Stimulated activated memory B cell treated with anti-CD40 and anti-IgM and Interleukin-4, amounts not matched to agents 10 μg/mL and 1 μg/mL and 100 μg/mL, for 72 hours (primary cell): ENCODE measurements at places on chromosomes 4 and X.

- ATAC-seq = no peak
These were observed 134.1 kb upstream of the MID1 start for GRCh38 chrX:10754445-10754844.

GRCh38 chr4:86386817-86387415, 27.1 kb upstream of the MAPK10 start:
- ATAC-seq = no peak

DNA sequence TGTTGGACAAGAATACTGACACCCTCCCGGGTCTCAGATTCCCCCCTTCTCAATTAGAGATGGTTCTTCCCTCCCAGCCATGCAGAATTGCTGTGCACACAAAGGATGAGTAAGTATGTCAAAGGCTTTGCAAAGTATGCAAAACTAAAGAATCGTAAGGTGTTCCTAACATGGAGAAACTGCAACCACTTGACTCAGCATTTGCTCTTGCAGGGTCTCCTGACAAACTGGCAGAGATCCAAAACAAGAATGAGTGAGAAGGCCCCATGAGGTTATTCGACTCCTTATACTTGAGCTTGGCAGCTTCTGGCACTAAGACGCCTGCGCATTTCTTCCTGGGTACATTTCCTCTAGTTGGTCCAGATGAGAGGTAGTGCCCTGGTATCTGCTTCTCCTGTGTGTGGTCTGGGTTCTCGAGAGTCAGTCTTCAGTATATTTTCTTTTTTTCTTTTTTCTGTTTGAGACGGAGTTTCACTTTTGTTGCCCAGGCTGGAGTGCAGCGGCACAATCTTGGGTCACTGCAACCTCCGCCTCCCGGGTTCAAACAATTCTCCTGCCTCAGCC, 8.2 kb downstream of the FAM184B start:
- no peak for ATAC-seq

DNA sequence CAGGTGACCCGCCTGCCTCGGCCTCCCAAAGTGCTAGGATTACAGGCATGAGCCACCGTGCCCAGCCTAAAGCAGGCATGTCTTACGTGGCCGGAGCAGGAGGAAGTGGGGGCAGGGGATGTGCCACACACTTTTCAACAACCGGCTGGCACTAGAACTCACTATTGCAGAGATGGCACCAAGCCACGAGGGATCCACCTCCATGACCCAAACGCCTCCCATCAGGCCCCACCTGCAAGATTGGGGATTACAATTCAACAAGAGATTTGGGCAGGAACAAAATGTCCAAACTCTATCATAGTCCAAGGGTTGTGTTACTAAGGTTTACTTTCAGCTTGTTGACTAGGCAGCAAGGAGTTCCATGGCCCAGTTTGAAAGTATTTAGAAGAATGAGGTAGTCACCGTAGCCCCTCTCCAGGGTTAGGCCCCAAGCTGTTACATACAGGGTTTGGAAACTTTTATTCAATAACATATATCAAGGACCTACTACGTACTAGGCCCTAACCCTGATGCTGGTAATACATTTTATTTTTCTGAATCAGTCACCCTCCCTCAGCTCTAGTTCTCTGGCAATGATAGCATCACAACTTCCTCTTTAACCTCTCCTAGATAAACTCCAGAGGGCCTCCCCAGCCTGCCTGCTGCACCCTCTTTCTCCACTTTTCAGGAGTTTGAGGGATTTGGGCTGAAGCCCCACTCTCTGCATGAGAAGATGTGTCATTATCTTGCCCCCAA, 18.0 kb upstream of the TBC1D14 start:
- ATAC-seq = no peak

DNA sequence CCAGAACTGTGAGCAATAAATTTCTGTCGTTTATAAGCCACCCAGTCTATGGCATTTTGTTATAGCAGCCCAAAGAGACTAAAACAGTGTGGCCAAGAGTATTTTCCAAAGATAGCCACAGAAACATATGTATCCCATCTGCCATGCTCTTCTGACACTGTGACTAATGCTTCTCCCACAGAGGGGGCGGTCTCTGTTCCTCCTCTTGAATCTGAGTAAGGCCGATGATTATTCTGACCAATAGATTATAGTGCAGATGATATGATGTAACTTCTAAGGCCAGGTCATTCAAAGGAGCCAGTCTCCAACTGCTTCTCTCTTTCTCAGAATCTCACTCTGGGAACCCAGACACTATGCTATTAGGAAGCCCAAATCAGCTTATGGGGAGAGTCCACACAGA, 570.7 kb downstream of the BCOR start:
- ATAC-seq = no peak

DNA sequence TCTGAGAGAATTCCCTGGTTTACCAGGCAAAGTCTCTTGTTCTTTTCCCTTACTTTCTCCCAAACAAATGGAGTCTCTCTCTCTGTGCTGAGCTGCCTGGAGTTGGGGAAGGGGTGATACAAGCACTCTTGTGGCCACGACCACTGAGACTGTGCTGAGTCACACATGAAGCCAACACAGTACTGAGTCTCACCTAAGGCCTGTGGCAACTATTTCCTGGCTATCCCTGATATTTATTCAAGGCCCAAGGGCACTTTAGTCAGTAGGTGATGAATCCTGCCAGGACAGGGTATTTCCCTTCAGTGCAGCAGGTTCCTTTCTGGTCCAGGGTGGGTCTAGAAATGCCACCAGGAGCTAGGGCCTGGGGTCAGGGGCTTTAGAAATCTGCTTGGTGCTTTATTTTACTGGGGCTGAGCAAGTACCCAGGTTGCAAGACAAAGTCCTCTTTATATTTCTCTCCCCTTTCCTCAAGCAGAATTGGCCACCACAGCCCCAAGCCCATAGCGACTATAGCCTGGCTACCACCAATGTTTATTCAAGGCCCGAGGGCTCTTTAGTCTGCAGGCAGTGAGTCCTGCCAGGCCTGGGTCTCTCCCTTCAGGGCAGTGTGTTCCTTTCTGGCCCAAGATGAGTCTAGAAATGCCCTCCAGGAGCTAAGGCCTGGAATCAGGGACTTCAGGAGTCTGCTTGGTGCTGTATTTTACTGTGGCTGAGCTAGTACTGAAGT, 10.5 kb downstream of the ARL13A start:
- ATAC-seq = no peak

DNA sequence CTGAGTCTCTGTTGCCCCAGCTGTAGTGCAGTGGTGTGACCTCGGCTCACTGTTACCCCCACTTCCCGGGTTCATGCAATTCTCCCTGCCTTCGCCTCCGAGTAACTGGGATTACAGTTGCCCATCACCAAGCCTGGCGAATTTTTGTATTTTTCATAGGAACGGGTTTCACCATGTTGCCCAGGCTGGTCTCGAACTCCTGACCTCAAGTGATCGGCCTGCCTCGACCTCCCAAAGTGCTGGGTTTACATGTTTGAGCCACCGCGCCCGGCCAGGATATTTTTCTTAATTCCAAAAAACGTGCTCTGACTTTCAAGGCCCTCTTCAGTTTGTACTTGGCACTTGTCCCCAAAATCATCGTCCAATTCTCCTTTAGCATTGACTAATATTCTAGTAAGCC, 129.2 kb upstream of the EPHA5 start:
- ATAC-seq = no peak

- ATAC-seq = peak; percentile 84
These were observed 27.7 kb upstream of the MOB1B start for GRCh38 chr4:70874268-70875156.

DNA sequence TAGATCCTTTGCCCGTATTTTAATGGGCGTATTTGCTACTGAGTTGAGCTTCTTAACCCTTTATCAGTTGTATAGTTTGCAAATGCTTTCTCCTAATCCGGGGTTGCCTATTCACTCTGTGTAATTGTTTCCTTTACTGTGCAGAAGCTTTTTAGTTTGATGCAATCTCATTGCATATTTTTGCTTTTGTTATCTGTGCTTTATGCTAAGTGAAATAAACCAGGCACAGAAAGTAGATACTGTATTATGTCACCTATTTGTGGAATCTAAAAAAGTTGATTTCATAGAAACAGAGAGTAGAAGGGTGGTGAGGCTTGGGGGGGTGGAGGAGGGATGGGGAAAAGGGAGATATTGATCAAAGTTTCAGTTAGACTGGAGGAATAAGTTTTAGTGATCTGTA, 17.7 kb downstream of the OGT start:
- ATAC-seq = no peak

- ATAC-seq = no peak
These were observed 81.1 kb downstream of the MBNL3 start for GRCh38 chrX:132407691-132408090.

DNA sequence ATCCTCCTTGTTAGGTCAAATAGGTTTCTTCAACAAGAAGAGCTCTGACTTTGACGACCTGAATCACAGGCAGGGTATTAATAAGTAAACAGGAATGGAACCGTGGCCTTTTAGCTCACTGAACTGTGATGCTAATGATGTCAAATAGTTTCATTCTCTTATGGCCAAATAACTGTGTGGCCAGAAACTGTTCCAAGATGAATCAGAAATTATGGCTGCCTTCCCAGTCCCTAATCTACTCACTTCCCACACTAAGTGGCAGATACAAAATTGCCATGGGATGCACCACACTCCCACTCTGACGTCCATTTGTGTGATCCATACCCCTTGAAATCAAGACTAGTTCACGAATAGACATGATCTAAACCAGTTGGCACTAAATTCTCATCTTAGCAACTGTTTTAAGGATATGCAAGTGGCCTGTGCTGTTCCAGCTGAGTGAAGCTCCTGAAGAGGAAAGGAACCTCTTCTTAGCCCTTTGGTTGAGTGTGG, 455.4 kb downstream of the IL15 start:
- no peak for ATAC-seq

DNA sequence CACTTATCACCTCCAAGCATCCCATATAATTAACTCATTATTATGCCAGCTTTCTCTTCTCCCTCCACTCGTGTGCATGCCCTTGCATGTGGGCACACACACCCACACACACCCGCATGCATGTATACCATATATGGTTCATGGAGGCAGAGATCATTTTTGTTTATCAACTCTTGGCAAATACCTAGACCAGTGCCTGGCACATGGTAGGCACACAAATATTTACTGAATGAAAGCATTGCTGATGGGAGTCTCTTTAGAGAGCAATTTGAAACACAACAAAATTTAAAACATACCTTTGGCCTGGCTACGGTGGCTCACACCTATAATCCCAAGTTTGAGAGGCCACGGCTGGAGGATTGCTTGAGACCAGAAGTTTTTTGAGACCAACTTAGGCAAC, 51.1 kb upstream of the SLC10A4 start:
- no peak for ATAC-seq

GRCh38 chrX:50161127-50161526, 39.7 kb downstream of the AKAP4 start:
- ATAC-seq = no peak

- no peak for ATAC-seq
These were observed 12.2 kb downstream of the SMPX start for GRCh38 chrX:21745756-21746155.
